ENCODE measurements at places on chromosomes 2 and 18. TPM values are rescaled to one million over a fixed set of nuclear protein-coding genes. Genes with fewer than 3 reads are reported as not detected.

The CAVIN2 gene
- total RNA-seq: not detected

- DNase-seq: no peak
These were observed 7.7 kb upstream of the SNTG2 start for GRCh38 chr2:942775-943460.

The AMER3 gene
- 0.14 TPM for total RNA-seq

- peak; percentile 75 for DNase-seq
These were observed 155.9 kb downstream of the LAMA3 start for GRCh38 chr18:23844991-23845680.

DNA sequence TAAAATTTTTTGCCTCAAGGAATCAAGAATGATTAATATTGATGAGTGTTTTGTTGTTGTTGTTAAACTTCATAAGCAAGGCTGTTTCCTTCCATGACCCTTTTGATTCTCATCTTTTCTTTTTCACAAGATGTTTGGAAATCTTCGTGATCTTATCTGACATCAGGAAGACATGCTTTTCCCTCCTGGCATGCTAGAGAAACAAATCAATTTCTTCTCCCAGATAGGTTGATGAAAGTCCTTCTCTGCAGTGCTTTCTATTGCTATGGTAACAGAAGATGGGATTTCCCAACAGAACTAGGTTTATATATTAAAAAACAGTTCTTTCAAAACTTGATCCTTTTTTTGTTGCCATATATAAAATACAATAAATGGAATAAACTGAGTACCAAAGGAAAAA, 85.2 kb downstream of the EML6 start:
- no peak for DNase-seq

DNA sequence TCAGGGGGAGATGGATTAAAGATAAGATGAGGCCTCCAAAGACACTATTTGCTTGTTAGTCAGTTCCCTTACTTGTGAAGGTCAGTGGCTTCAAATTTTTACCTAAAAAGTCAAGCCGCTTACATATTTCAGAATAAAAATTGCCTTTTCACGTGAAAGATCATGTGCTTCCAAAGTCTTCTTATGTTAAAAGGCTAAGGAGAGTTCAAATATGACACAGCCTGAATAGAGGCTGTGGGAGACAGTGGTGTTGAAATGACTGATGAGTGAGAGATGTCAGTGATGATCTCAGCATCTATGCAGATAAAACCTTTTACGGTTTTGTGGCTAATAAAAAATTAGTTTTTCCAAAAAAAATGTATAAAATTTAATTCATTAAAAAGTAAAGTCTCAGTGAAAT, 40.5 kb downstream of the UPP2 start:
- DNase-seq: no peak

The ING5 gene
- total RNA-seq: 41.2 TPM
